Natural killer cell (primary cell): ENCODE measurements at places on chromosomes 11 and 22. TPM values are rescaled to one million over a fixed set of nuclear protein-coding genes. Genes with fewer than 3 reads are reported as not detected.

The PATE2 gene
- not detected for total RNA-seq

The PPP1R14B gene
- total RNA-seq = 21.3 TPM

The FAT3 gene
- not detected for total RNA-seq

The VPREB1 gene
- total RNA-seq = not detected

The CDC45 gene
- total RNA-seq = 4.8 TPM

The FLRT1 gene
- total RNA-seq = not detected

The PKDREJ gene
- 0.07 TPM for total RNA-seq

The SLC25A45 gene
- 61.0 TPM for total RNA-seq

The C11orf65 gene
- 0.45 TPM for total RNA-seq

The HTR3A gene
- total RNA-seq = not detected

The ST14 gene
- 1.0 TPM for total RNA-seq

The ADAMTS15 gene
- not detected for total RNA-seq

The APOA5 gene
- total RNA-seq = not detected

The THY1 gene
- total RNA-seq = not detected

The CARD18 gene
- total RNA-seq = not detected

GRCh38 chr11:75591966-75592365 is 29.9 kb downstream of the SERPINH1 start:
- no peaks in the 10 kb centered on the region for H3K27me3 ChIP-seq
- no peak for DNase-seq
- no peaks in the 10 kb centered on the region for H3K36me3 ChIP-seq
- no peak overlapping the region for H3K27ac ChIP-seq
- no peak overlapping the region for H3K4me3 ChIP-seq

GRCh38 chr22:22713416-22713815 is 69.0 kb downstream of the GGTLC2 start:
- H3K4me1 ChIP-seq = peaks cover 33% of the 10 kb centered on the region
- no peak overlapping the region for H3K27ac ChIP-seq
- DNase-seq = no peak

- peak overlapping the region; percentile 51 for H3K4me3 ChIP-seq
- peaks cover 2% of the 10 kb centered on the region for H3K36me3 ChIP-seq
- peak; percentile 55 for DNase-seq
- H3K27me3 ChIP-seq = no peaks in the 10 kb centered on the region
- peaks cover 18% of the 10 kb centered on the region for H3K4me1 ChIP-seq
- peak overlapping the region; percentile 84 for H3K27ac ChIP-seq
Measured at GRCh38 chr11:18012122-18012905, 533 bp downstream of the SERGEF start.

- H3K27me3 ChIP-seq = peaks cover 2% of the 10 kb centered on the region
- no peak overlapping the region for H3K27ac ChIP-seq
- no peaks in the 10 kb centered on the region for H3K4me1 ChIP-seq
- no peak overlapping the region for H3K4me3 ChIP-seq
- DNase-seq = peak; percentile 17
Measured at GRCh38 chr11:107606141-107606540, 15.2 kb downstream of the ELMOD1 start.

DNA sequence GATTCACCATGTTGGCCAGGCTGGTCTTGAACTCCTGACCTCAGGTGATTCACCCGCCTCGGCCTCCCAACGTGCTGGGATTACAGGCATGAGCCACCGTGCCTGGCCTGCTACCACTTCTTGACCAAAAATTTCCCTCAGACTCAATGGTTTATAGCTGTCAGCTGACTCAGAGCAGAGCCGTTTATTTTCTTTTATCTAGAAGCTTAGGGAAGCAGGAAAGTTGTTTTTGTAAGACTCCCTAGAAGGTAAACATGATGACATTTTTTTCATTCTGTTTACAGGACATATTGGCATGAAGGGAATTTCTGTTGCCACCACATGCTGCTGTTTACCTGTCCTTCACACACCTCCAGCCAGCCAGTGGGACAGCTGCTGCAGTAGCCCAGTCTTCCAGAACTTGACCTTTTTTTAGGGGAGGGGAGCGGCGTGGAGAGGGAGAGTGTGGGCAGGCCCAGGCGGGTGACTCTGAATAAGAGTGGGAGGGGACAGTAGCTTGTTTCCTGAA is 56.1 kb upstream of the PTPRJ start:
- DNase-seq = no peak
- peaks cover 27% of the 10 kb centered on the region for H3K4me1 ChIP-seq
- H3K36me3 ChIP-seq = no peaks in the 10 kb centered on the region
- H3K4me3 ChIP-seq = no peak overlapping the region

- no peak overlapping the region for H3K4me3 ChIP-seq
- H3K4me1 ChIP-seq = peaks cover 21% of the 10 kb centered on the region
- no peak for DNase-seq
- no peak overlapping the region for H3K27ac ChIP-seq
- peaks cover 37% of the 10 kb centered on the region for H3K27me3 ChIP-seq
Measured at GRCh38 chr22:29078036-29078868, 5.4 kb downstream of the KREMEN1 start.

DNA sequence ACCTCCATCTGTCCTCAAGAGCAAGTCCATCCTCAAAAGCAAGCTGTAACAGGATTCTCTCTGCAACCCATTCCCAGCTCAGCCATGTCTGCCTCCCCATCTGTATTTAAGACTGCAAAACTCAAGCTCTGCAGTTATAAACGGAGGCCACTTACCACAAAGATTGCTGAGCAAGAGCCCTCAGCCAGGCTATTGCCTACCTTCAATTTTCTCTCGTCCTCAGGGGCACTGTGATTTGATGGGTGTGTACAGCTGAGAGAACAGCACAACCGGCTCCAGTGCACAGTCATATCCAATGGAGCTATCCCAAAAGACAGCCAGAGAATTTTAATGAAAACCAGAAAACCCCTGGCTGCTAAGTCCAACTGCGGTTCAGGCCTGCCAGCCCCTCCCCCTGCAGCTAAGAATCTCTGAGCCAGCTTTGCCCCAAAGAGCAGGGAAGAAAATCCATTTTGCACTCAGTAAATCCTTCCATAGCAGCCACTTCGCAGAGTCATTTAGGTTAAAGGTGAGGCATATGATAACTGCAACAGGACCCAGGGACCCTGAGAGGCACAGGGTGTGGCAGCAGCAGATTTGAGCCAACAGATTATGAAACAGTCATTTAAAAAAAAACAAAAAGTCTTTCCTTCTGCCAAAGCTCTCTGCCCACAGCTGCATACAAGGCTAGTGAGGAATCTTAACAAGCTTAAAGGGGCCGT is 37.6 kb downstream of the RAB30 start:
- peaks cover 13% of the 10 kb centered on the region for H3K4me1 ChIP-seq
- H3K36me3 ChIP-seq = no peaks in the 10 kb centered on the region
- H3K4me3 ChIP-seq = no peak overlapping the region
- H3K27me3 ChIP-seq = no peaks in the 10 kb centered on the region
- no peak overlapping the region for H3K27ac ChIP-seq
- DNase-seq = no peak
